Fibroblast of pulmonary artery (primary cell): ENCODE measurements at places on chromosomes 11 and 22.

DNA sequence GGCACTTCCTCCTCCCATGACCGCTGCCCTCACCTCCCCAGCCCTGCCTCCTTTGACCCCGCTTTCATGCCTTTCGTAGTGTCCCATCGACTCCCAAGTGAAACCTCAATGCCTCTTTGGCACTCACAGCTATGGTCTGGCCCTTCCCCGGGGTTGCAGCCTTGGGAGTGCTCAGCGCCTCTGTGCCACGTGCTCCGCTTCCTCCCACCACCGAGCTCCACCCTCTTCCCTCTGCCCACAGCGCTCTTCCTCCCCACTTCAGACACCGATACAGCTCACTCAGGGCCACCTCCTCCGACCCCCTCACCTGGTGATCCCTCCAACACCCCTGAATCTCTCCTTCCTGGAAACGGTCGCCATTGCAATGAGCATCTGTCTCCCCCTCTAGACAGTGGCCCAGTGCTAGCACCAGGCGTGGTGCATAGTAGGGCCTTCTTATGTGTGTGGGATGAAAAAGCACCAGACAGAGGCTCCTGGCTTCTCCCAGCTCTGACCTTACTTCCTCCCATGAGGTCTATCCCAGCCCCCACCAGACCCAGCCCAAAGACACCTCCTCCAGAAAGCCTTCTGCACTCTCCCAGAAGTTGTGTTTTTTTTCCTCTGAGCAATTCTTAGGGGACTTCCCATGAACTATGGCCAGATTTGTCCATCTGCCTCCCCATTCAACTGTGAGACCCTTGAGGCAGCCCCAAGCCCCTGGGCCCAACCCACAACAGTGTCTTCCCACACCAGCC is 16.4 kb upstream of the SCGB1A1 start:
- no peak for DNase-seq

- no peak for DNase-seq
These were observed 113.2 kb downstream of the FANCF start for GRCh38 chr11:22512457-22512856.

- peak; percentile 42 for DNase-seq
These were observed 3.6 kb downstream of the MMP1 start for GRCh38 chr11:102794382-102794781.

DNA sequence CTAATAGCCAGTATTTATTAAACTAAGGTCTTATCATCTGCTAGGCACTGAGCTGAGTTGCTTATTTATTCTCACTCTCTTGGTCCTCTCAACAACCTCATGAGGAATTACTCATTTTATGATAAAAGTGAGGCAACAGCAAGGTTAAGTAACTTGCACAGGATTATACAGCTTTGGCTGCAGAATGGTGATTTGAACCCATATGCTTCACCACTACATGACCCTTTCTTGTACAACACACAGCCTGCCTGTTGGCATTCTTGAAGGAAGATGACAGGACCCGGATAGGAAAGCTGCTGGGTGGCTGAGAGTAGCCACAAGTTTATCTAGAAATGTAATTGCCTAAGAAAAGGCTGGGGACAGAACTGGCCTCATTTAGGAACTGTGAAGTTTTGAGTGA is 5.3 kb upstream of the PARVA start:
- peak; percentile 26 for DNase-seq

- no peak for DNase-seq
These were observed 1205.4 kb downstream of the TBC1D22A start for GRCh38 chr22:47967831-47968230.

GRCh38 chr22:31099386-31099785 is 8.0 kb downstream of the SELENOM start:
- no peak for DNase-seq

GRCh38 chr11:46348566-46349401 is 1.5 kb downstream of the DGKZ start:
- DNase-seq: no peak

DNA sequence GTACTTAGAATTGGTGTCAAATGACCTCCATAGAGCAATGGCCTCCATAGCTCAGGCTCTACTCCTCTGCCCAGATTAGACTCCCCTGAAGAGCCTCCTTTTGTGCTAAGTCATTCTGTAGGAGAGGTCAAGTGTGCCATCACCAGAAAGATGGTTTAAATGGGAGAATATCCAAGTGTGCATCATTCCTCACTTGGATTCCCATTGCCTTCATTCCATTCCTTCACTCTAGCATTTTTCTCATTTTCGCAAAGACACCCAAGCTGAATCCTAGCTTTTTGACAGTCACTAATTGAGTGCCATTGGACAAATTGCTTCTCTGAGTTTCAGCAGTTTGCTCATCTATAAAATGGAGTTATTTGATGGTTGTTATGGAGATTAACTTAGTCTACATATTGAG is 16.9 kb downstream of the CLMP start:
- no peak for DNase-seq

- DNase-seq: no peak
These were observed 30.6 kb upstream of the ROBO3 start for GRCh38 chr11:124834526-124835180.

- DNase-seq: no peak
These were observed 589.0 kb downstream of the OPCML start for GRCh38 chr11:132943357-132943705.

DNA sequence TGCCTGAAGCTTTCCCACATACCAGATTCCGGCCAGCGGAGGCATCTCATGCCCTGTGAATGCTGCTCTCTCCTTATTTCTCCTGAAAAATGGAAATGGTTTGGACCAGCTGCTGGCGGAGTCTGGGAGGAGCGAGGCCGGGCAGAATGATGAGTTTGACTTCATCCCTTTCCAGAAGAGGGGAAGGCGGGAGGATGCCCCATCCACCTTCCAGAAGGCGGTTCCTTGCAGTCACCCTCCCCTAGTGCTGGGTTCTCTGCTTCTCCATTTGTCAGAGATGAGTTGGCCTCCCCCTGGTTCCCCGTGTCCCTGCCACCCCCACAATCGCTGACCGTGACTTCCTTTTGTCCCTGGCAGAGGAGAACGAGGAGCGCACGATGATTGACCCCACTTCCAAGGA is 75.6 kb downstream of the PARVB start:
- no peak for DNase-seq

- DNase-seq: no peak
These were observed 142.4 kb downstream of the MPPED1 start for GRCh38 chr22:43554259-43554636.
